Right ventricle myocardium superior (tissue), 1 donor: ENCODE measurements at places on chromosomes 12 and 14. TPM values are rescaled to one million over a fixed set of nuclear protein-coding genes. Genes with fewer than 3 reads are reported as not detected.

The TEX22 gene
- total RNA-seq: 1.9 TPM

The SNX6 gene
- total RNA-seq: 66.9 TPM

The RAPGEF3 gene
- 30.6 TPM for total RNA-seq

The VWF gene
- total RNA-seq: 238 TPM

The OVCH1 gene
- not detected for total RNA-seq

The BCL2L2 gene
- total RNA-seq: 37.3 TPM

The GPHN gene
- 25.1 TPM for total RNA-seq

The GDF11 gene
- total RNA-seq: 6.0 TPM

The SPIC gene
- total RNA-seq: not detected

The ADIPOR2 gene
- total RNA-seq: 30.8 TPM

DNA sequence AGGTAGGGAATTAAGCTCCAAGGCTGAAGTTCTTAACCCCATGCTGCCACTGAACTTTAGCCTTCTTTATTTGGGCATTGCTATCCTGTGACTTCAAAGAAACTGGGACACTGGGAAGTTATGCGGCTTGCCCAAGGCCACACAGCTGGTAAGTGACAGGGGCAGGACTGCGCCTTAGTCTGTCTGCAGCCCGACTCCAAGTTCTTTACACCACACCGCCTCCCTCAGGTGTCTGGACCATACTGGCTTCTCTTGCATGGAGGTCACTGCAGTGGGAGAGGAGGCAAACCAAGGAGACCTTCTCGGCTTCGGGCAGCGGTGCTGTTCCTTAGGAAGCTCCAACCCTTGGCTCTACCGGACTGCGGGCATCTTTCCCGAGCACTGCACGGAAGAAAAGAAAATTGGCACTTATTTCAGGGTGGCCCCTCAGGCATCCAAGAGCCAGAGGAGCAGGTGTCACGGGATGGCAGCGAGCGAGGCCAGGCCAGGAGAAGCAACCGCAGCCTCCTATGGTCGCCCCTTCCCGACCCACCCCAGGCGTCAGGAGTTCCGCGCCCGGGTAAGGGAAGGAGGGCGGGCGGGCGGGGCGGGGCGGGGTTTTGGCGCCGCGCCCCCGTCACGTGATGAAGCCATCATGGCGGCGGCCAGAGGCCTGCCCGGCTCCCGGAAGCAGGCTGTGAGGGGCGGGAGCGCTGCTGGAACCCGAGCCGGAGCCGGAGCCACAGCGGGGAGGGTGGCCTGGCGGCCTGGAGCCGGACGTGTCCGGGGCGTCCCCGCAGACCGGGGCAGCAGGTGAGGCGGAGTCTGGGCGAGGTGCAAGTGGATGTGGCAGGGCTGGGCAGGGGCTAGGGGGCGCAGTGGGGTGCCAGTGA lies 16.4 kb upstream of the ESPL1 start:
- DNase-seq: peak; percentile 88

DNA sequence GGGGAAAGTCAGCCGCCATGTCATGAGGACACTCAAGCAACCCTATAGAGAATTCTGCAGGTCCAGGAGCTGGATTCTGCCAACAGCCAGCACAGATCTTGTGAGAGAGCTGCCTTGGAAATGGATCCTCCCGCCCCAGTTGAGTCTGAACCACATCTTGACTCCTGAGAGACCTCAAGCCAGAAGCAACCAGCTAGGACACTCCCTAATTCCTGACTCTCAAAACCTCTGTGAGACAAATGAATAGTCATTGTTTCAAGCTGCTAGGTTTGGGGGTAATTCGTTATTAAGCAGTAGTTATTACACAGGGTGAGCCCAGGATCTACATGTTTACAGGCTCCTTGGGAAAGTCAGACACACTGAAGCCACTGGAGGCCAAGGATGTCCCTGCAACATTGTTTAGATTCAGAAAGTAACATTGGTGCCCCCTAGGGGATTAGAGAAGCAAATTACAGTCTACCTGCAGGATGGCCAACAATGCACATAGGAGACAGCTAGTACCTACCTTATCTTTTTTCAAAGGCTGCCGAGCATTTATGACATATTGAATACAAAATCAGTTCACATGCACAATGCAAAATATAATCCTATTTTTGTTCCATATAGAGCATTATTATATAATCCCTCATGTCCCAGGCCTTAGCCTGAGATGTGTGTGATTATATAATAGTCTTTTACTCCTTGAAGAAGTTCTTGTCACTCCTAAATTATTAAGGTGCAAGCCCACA lies 57.9 kb upstream of the FICD start:
- no peak for DNase-seq

- DNase-seq: no peak
These were observed 50.0 kb downstream of the VWF start for GRCh38 chr12:6074427-6074826.

DNA sequence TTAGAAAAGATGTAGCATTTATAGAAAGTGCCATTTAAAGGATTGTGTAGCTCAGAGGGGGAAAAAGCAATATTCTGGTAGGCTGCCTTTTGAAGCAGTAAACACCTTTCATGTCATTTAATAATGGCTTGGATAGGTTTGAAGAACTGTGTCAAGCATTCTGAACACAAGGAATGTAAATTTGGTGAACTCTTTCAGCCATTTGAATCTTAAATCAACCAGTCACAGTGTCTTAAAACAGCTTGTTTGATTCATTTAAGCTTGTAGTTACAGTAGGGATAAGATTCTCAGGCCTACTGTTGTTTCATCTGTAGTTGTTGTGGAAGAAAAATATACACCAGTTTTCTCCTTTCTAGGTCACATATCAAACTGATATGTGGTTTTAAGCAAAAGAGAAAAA lies 299.4 kb upstream of the NOVA1 start:
- no peak for DNase-seq

GRCh38 chr12:92034858-92035401 lies 110.7 kb downstream of the BTG1 start:
- DNase-seq: peak; percentile 50

- DNase-seq: no peak
These were observed 586.5 kb upstream of the TMEM132C start for GRCh38 chr12:127680516-127680915.

GRCh38 chr14:101634850-101635748 lies 73.8 kb downstream of the DIO3 start:
- DNase-seq: no peak

DNA sequence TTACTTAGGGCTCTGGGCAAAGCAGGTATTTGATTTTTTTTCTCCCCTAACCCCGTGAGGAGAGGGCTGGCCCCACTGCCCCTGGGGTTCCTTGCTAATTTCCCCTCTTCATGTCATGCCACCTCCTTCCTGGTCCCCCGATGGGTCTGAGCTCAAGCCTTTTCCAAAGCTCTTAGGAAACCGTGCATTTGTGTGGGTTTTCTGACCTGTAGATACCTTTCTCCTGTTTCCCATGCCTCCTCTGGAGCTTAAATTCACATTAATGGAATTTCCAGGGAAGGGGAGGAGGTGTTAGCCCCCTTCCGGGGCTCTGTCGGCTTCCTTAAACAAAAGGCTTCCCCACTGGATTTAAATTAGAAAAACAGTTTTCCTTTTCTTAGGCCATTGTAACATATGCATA lies 12.6 kb downstream of the SFSWAP start:
- DNase-seq: no peak

GRCh38 chr14:58861586-58861985 lies 223.8 kb downstream of the DACT1 start:
- DNase-seq: no peak

DNA sequence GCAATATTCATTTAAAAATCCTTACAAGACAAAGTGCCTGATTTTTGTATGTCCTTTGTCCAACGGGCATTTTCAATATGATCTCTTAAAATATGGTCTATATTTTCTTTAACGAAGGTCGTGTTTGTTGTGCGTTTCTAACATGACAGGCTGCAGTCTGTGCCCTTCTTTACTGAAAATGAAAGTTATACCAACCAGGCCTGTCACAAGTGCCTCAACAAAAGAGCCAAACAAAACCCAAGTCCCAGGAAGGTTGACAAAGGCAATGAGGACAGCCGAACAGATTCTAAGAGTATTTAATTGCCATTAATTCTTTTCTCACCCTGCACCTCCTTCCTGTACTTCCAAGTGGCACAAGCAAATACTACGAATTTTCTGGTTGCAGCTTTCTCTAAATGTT lies 13.9 kb downstream of the PAX9 start:
- no peak for DNase-seq

GRCh38 chr12:117884161-117884560 lies 84.6 kb downstream of the KSR2 start:
- no peak for DNase-seq

GRCh38 chr12:78406213-78406612 lies 458.4 kb upstream of the SYT1 start:
- DNase-seq: no peak

DNA sequence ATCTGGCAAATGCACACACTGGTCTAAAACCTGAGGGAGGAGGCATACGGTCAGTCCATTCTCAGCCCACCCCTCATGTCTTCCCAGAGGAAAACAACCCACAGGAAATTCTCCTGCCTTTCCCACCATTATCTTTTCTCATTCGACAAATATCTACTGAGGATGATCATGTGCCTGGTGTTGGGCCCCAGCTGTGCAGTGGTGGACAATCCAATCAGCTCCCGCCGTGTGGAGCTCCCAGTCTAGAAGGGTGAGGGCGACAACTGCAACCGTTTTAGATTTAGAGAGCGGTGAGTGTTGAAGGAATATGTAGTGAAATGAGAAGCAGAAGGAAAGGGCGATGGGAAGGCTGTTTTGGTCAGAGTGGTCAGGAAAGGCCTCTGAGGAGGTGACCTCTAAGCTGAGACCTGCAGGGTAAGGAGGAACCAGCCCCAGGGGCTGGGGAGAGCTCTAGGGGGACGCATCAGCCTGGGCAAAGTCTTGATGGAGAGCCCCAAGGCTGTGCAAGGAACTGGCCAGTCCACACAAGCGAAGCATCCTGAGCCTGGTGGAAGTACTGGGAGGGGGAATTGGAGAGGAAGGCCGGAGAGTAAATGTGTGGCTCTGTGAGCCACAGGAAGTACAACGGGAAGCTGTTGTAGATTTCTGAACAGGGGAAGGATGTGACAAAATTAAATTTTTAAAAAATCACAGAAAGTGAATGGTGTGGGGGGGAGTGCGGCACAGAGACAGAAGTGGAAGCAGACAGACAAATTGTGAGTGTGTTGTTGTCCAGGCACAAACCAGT lies 192.8 kb downstream of the NTF3 start:
- no peak for DNase-seq

DNA sequence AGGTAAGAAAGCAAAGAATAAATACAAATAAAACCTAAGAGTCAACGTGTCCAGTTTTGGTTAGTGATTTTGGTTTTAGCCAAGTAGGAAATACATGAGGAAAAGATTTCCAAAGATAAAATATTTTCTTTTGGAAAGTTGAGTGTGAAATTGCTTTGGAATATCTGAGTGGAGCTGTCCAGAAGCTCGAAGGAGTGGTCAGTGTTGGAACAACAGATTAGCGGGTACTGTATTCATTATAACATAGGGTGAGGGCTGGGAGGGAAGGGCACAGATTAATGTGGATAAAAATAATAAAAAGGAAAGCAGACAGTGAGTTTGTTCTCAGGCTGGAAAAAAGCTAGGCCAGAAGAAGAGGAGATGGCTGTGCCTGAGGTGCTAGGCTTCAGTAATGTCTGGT lies 101.5 kb upstream of the SLCO1C1 start:
- DNase-seq: no peak

- DNase-seq: no peak
These were observed 112.1 kb downstream of the SLC35F4 start for GRCh38 chr14:57753821-57754220.

GRCh38 chr12:103758310-103759089 lies 82.5 kb downstream of the NT5DC3 start:
- DNase-seq: no peak

DNA sequence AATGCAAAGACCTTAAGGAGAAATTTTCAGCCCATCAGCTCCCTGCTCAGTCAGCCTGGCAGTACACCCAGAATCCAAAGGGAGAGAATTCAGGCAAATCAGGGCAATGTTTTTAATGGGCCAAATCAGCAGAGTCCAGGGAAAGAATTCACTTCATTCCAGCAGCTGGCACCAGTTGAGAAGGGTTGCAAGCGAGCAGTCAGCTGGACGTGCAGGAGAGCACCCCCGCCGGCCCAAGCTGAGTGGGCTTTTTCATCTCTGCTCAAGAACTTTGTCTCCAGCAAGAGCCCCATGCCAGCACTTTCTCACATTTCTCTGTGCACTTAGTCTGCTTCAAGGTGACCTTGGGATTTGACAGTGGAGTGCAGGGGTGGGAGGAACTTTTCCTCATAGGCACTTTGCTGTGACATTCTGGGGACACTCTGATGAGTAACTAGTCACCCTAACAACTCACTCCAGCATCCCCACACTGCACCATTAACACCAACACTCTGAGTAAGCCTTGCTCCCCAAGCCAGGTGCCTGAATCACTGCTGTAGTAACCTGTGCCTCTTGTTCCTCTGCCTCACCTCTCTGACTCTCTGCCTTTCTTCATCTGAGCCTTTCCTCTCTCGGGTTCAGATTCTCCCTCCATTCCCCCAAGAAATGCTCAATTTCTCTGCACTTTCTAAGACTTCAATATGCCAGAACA lies 2.2 kb downstream of the ENDOU start:
- no peak for DNase-seq

DNA sequence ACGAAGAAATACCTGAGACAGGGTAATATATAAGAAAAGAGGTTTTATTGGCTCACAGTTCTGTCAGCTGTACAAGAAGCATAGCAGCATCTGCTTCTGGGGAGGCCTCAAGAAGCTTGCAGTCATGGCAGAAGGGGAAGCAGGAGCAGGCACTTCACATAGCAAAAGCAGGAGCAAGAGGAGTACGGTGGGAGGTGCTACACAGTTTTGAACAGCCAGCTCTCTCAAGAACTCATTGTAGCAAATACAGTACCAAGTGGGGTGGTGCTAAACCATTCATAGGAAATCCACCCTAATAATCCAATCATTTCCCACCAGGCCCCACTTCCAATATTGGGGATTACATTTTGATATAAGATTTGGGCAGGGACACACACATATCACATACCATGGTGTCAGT lies 8.0 kb downstream of the TMTC3 start:
- no peak for DNase-seq

- no peak for DNase-seq
These were observed 53.0 kb downstream of the LLPH start for GRCh38 chr12:66077542-66077941.
